Spinal cord (tissue), 10 donors: ENCODE measurements at places on chromosomes 5 and 9.
A peak's percentile ranks its signal among the peaks of the same experiment; 100 is the strongest.

DNA sequence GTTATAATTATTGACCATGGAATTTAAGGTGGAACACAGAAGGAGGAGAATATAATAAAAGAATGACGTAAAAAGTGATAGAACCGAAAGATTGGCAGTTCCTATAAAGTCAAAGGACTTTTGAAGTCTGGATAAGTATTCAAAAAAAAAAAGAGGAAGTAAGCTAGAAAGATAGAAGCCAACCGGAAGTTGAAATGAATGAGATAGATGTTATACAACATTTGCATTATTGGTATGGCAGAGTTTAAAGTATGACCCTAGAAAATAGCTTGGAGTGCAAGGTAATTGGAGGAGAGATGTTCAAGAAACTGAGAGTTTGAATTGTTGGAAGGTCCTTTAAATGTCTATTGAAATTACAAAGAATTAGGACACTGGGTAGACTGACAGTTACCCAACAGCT, 293.6 kb downstream of the FER start:
- no peak for DNase-seq

DNA sequence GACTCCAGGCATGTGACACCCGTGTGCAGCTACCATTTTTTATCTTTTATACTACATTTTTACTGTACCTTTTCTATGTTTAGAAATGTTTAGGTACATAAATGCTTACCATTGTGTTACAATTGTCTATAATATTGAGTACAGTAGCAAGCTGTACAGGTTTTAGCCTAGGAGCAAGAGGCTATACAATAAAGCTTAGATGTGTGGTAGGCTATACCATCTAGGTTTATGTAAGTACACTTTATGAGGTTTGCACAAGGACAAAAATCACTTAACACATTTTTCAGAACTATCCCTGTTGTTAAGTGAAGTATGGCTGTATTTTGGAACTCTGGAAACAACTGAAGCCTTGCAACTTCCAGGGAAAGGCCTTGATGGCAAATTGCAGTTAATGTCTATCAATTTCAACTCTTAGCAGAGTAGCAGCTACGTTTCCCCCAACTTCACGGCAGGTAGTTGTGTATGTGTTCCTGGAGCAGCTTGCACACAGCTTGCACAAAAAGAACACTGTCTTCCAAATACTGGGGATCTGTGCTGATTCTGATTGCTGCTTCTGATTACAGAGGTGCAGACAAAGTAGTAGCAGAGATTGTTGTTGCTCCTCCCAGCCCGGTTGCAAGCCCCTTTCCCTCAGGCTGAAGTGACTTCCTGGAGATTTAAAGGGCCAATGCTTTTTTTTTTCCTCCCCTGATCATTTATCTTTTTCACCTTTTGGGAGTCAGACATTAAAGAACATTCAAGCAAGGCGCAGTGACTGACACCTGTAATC, 30.0 kb downstream of the SIL1 start:
- DNase-seq: no peak

DNA sequence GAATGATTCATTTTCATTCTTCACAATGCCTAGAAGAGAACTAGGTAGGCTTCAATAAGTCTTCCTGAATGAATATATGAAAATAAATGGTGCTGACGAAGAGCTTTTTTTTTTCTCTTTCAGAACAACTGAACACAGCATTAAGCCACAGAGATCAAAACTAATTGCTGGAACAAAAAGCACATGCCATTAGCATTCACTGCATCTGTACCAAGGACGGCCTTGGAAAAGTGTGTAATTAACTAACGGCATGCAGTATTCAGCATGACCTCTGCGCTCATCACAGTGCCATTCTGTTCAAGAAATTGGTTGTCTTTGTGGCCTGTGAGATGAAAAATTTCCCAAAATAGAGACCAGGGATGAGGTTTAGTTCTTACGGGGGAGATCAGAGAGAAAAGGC, 99.3 kb downstream of the NUDT12 start:
- no peak for DNase-seq

GRCh38 chr5:125232779-125233230, 486.4 kb upstream of the ZNF608 start:
- DNase-seq: peak; percentile 40

DNA sequence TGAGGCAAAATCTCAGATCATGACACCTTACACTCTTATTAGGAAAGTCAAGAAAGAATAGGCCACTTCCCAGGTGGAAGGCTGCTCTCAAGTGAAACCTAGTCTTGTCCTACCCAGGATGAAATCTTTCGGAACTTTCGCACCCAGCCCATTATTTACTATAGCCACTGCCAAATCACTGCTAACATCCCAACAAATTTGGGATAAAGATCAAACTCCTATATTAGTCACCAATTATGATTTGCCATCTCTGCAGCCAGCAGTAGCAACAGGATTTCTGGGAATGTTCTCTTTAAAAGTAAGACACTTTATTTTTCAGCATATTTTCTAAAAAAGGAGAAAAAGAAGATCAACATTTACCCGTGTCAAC, 224.6 kb downstream of the GAS1 start:
- DNase-seq: no peak

DNA sequence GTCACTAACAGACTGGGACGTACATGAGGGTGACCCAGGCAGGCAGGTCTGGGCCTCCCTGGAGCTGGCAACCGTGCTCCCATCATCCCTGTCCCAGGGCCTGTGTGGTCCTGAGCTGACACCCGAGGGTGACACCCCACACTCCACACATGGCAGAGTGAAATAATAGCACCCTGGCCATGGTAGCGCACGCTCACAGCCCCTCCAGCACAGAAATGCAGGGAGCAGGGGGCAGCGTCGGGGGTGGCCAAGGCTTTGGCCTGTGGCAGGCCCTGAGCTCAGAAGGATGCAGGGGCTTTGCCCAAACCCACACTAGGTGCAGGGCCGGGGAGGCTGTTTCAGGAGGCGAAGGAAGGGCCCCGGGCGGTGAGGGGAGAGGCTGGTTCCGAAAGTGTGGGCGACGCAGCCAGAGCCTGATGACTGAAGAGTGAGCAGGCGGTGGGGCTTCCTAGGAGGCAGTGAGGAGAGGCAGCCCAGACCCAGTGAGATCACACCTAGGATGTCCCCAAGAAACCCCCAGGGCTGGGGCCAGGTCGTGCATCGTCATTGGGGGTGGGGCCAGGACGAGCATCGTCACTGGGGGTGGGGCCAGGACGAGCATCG, 12.9 kb downstream of the OR2V2 start:
- peak; percentile 80 for DNase-seq

DNA sequence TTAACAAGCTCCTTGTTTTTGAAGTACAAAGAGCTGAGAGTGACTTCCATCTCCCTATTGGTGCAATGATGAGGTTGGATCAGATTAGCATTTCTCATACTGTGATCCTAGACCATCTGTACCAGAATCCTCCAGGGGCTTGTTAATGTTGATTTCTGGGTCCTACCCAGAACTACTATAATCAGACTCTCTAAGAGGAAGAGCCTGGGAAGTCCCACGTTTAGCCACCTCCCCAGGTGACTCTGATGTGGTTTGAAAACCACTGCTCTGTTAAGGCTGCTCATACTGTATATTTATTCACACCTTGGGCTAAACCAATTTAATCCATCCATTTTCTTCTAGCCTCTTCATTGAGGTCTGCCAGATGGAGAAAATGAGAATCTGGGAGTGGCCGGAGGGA, 49.6 kb upstream of the SMIM32 start:
- no peak for DNase-seq

- DNase-seq: no peak
Observed at GRCh38 chr9:100030548-100030947, 68.3 kb downstream of the ERP44 start.

GRCh38 chr5:74493411-74493810, 147.1 kb downstream of the ENC1 start:
- no peak for DNase-seq

GRCh38 chr9:119398350-119398749, 29.1 kb upstream of the BRINP1 start:
- DNase-seq: no peak

- no peak for DNase-seq
Observed at GRCh38 chr5:54357408-54358058, 47.2 kb upstream of the ARL15 start.

DNA sequence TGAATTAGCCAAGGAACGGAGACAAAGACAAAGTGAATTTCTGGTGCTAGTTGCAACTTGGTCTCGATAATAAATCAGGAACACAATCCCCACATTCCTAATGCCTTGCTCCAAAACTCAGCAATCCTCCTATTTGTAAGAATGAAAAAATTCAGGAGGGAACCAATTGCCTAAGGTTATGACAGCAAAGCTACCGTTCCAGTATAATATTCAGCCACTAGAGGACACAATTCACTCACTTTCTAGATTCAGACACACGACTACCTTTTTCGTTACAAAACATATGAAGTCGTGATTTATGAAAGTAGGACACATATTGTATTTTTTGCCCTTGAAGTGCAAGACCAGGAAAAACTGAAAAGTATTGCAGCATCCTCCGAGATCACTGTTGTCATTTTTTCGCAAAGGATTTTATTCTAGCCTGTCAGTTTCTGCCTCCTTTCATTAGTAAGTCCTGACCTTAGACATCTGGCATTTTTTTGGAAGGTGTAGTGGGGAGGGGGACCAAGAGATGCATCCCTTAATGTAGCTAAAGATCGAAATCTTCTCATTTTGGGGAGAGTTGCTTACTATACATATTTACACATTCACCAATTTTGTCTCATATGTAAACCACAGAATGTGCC, 133.1 kb downstream of the DOCK8 start:
- no peak for DNase-seq
